Stimulated activated CD4-positive, alpha-beta T cell treated with anti-CD3 and anti-CD28 coated beads, Interleukin-12 subunit alpha, Interleukin-12 subunit beta, amount 100 ng/mL, for 24 hours (primary cell): ENCODE measurements at places on chromosomes 4 and X.

- DNase-seq: no peak
Measured at GRCh38 chr4:107977966-107978705, 11.6 kb upstream of the HADH start.

DNA sequence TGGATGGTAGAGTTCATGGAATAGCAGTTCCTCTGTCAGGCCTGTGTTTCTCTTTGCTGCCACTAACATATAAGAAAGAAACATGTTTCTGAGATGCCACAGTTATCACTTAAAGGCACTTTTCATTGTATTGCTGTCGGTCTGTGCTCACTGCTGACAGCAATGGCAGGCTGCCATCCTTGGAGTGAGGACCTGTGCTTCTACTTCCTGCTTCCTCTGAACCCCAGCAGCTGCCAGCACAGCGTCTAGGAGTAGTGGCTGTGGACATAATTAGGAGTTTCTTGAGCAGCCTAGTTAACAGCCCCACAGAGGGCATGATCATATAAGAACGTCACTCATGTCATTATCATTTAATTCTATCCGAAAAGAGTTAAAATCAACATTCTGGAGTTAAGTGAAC is 30.5 kb downstream of the F11 start:
- no peak for DNase-seq

GRCh38 chr4:151721466-151721865 is 39.3 kb downstream of the GATB start:
- DNase-seq: no peak

- no peak for DNase-seq
Measured at GRCh38 chr4:86152454-86152853, 207.4 kb downstream of the MAPK10 start.

GRCh38 chr4:123616951-123617461 is 220.4 kb downstream of the SPRY1 start:
- no peak for DNase-seq

DNA sequence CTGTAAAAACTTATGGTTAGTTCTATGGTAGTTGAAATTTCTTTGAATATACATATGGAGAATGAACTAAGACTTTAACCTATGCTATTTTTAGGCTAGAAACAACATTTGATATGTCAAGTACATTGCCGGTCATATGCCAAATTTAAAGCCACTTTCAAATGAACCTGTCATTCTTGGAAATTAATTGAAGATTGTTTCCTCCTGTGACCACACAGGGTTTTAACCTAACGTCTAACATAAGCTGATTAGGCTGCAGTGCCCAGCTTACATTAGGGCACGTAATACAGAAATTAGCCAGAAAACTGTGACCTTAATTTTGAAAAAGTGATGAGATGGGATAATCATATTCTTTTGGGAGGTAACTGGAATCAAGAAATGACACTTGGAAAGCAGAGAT is 645.9 kb downstream of the FSTL5 start:
- no peak for DNase-seq

DNA sequence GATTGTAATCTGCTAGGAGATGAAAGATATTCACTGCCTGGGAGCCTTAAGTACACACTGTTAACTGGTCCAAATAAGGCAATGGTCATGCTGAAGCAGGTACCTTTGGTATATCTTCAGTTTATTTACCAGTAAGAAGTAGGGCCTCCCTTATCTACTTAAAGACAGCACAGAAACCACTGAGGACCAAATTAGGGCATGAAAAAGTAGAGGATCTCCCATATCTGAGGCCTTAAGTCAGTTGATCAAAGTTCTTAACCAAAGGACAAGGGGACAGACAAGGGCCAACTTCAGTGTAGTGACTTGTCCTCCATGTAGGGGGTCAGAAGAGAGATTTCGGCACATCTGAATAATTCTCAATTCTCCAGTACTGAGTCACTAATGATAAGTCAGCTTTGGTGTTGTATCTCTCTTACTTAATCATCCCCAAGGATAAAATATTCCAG is 59.1 kb downstream of the AMELX start:
- DNase-seq: no peak

DNA sequence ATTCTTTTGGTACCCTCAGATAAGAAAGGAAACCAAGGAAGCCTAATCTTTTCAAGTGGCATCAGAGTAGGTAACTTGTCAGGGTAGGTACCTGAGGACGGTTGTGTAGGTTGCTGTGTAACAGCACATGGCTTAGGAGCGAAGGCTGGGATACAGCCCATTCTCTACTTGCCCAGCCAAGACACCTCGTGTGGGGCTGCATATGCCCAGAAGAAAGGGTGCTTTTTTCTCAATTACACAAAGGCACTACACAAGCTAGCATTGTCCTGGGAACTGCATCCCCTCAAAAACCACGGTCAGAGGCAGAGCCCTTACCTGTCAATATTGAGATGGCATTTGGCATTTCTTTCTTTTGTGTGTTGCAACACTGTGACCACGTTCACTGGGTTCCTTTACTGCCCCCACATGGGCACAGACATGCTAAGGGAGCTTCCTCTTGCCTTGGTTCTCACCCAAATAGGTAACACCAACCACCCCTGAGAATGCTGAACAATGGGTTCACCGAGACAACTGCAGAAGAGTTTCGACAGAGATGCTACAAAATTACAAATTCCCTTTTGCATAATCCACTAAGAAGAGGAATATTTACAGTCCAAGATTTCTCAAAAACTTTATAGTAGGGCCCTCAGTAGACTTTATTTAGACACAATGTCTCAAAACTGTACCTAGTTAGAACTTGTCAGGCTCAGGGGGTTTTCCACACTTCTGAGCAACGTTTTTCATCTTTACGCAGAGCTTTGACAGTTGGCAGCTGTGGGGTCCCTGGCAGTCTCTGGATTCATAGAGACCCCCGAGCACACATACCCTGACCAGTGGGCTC is 35.8 kb upstream of the TNIP3 start:
- no peak for DNase-seq

DNA sequence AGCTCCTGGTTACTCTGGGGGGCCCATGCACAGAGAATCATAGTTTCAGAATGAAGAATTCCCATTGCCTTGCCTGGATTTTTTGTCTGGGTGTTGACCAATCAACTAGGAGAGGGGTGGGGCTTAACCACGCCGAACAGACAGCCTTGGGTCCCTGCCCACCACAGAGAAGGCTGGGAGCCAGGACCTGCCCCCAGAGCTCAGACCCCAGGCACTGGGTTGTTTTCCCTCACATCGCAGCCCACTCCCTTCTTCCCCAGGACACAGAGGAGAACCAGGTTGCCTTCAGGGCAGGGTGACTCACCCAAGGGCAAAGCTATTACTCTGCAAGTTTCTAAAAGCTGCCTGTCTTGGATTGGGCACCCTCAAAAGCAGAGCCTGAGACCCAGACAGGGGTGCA is 23.3 kb upstream of the CRMP1 start:
- DNase-seq: no peak

GRCh38 chr4:161005746-161006145 is 1158.1 kb downstream of the FSTL5 start:
- no peak for DNase-seq

DNA sequence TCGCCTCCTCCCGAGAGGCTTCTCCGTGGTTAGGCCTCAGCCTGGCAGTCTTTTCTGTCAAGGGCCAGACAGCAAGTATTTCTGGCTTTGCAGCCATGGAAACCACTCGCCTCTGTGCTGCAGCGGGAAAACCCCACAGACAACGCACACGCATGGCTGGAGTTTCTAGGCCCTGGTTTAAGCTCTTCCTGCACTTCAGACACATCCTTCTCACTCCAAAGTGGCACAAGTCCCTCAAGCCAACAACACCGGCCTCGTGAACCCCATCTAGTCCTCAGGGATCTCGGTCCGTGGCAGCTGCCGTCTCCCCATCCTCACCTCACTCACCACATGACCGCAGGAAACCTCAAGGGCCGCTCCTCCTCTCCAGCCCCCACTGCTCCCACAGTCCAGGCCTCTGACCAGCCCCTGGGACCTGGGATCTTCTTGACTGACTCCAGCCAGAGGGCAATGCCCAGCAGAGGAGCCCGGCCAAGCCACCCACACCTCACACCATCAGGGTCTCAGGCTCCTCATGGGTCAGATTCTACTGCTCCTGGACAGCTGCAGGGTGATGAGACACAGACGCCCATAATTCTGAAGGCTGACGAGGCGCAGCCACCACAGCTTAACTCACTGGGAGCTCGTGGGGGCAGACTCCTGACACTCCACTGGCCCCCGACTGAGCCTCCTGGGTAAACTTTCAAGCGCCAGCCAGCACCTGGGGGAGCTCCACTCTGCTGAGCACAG is 21.7 kb downstream of the LETM1 start:
- no peak for DNase-seq

DNA sequence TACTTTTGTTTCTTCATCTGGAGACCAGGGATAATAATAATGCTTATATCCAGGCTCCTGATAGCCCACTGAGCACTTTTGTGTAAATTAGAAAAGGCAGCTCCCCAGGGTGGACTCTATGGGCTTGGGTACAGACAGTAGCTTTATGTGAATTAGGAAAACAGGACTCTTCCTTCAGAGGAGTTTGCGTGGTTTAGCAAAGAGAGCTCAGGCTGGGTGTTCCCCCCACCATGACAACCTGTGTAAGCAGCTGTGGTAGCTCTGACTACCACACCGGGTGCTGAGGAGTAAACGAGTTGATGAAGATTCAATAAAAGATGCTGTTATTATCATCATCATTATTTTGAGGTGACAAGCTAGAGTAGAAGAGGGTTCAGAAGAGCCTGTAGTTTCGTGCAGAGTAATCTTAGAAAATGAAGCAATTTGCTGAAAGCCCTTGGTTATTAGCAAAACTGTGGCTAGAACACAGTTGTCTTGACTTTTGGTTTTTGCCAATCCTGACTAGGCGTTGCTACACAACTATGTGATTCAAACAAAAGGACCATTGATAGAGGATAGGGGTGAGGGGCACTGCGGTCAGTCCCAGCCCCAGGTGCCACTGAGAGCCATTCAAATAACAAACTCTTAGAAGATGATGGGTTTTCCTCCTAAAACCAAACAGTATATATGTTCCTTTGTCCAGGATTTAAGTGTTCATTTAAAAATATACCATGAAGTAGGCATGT is 60.6 kb upstream of the LIMCH1 start:
- DNase-seq: no peak

DNA sequence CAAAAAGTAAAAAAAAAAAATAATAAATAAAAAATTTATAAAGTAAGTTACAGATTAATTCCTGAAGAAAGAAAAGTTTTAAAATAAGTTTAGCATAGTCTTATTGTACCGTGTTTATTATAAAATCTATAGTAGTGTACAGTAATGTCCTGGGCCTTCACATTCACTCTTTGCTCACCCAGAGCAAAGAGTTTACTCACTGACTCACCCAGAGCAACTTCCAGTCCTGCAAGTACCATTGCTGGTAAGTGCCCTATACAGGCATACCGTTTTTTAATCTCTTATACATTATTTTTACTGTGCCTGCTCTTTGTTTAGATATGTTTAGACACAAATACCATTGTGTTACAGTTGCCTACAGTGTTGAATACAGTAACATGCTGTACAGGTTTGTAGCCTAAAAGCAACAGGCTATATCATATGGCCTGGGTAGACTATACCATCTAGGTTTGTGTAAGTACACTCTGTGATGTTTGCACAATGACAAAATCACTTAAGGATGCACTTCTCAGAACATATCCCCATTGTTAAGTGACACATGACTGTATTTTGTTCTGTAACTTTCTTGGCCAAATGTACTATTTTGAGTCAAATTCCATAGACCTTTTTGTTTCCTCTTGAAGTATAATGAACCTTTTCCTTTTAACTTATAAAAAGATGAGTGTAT is 199.0 kb upstream of the NUDT6 start:
- DNase-seq: no peak

GRCh38 chr4:5365071-5366008 is 314.1 kb downstream of the STK32B start:
- DNase-seq: no peak

- DNase-seq: no peak
Measured at GRCh38 chr4:70603856-70604255, 11.8 kb downstream of the AMBN start.

GRCh38 chr4:13548984-13549546 is 4.8 kb upstream of the NKX3-2 start:
- DNase-seq: peak; percentile 73

- no peak for DNase-seq
Measured at GRCh38 chr4:58935332-58935731, 1825.1 kb upstream of the IGFBP7 start.

DNA sequence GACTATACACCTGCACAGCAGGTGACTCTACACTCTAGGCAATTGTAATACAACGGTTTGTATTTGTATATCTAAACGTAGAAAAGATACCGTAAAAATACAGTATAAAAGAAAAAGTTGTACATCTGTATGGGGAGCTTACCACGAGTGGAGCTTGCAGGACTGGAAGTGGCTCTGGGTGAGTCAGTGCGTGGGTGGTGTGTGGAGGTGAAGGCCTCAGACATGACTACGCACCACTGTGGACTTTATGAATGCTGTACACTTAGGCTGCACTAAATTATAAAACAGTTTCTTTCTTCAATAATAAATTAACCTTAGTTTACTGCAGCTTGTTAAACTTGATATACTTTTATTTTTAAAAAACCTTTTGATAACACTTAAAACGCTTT is 85.0 kb upstream of the FAT1 start:
- DNase-seq: no peak

- DNase-seq: no peak
Measured at GRCh38 chr4:8503801-8504200, 63.2 kb downstream of the TRMT44 start.

- no peak for DNase-seq
Measured at GRCh38 chr4:122906859-122907305, 15.5 kb downstream of the NUDT6 start.

DNA sequence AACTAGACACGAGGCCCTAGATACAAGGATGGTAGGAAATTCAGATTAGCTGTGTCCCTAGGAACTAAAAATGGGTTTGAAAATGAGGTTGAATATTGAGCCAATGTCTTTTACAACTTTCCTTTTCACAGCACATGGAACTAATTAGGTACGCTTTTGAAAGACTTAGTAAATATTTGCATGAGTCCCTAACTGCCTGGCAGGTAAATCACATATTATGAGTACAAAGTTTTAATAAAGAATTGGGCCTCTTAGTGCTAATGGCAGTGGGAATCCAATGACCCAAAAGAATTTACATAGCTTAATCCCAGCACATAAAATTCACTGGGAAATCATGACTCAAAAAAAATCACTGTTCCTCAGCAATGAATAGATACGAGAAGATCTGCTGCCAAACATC is 16.8 kb downstream of the MUC7 start:
- no peak for DNase-seq
